Activated naive CD8-positive, alpha-beta T cell treated with anti-CD3 and anti-CD28 coated beads, Interleukin-2, amount 50 U/mL, for 24 hours (primary cell): ENCODE measurements at places on chromosomes 3 and 15.

DNA sequence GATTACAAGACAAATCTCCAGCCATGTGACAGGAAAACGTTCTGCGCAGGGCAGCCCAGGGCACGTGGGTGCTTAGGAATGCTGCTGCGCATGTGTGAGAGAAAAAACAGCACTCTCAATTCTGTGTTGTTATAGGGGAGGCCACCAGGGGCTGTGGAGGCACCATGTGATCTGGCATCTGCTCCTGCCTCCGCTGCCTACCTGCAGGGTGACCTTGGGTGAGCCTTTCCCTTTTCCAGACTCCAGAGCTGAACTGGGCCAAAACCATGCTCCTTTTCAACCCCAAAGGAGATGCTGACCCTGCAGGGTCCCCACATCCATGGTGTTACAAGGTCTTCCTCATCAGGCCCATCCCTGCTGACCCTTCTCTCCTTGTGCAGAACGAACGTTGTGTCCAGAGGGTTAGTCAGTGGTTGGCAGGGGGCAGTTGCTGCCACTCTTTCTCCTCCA, 81.5 kb upstream of the RASGRF1 start:
- DNase-seq, result no peak

DNA sequence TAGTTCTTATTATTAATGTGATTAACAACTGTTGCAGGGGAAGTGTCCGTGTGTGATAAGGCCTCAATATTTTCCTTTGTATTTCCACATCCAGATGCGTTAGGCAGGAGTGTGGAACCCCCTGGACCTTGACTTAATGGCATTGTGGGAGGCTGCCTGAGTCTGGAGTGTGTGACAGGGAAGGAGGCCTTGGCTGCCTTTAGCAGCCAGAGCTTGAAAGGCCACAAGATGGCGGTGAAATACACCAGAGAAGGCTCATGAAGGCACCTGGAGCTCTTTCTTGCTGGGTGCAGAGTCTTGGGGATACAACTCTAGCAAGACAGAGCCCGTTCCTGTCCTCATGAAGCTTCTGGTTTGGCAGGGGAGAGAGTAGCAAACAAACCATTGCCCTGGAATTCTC, 36.9 kb downstream of the POLR2M start:
- no peak for DNase-seq

- no peak for DNase-seq
Measured at GRCh38 chr3:126945891-126946290, 37.0 kb upstream of the PLXNA1 start.

GRCh38 chr15:79970624-79971434, at the start of gene BCL2A1:
TSS of gene BCL2A1 (minus strand) at chr15:79971196. CDS start at chr15:79971119, 77 bp downstream.
- peak; percentile 62 for DNase-seq

- no peak for DNase-seq
Measured at GRCh38 chr15:72034859-72035650, 82.9 kb downstream of the MYO9A start.

- no peak for DNase-seq
Measured at GRCh38 chr3:159882790-159883779, 105.5 kb upstream of the IL12A start.

DNA sequence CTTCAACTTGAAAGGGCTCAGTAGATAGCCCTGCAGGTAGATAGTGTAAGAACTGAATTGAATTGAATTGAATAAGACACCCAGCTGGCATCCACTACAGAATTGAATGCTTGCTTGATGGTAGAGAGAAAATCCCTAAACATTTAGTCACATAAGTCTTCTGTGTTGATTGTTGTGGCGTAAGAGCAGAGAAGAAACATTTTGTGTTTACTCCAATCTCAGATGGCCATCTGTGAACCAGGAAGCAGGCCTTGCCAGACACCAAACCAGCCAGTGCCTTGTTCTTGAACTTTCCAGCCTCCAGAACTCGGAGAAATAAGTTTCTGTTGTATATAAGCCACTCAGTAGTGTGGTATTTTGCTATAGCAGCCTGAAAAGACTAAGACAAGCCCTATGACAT, 43.6 kb downstream of the SST start:
- DNase-seq, result no peak

DNA sequence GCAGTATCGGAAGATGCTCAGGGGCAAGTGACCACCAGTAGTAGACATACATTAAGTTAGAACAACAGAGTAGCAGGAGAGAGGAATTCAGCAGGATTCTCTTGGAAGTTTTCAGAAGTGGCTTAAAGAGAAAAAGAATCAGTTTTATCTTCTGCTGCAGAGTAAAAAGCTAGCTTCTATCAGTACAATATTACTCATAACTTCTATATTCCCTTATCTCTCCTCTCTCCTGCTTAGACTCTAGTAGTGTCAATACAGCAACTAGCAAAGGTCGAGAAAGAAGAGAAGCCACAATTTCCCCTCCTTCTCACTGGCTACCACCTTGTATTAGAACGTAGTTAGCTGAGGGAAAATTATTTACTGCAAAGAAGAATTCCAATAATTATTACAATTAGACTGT, 539.7 kb downstream of the DIPK2A start:
- DNase-seq, result no peak

DNA sequence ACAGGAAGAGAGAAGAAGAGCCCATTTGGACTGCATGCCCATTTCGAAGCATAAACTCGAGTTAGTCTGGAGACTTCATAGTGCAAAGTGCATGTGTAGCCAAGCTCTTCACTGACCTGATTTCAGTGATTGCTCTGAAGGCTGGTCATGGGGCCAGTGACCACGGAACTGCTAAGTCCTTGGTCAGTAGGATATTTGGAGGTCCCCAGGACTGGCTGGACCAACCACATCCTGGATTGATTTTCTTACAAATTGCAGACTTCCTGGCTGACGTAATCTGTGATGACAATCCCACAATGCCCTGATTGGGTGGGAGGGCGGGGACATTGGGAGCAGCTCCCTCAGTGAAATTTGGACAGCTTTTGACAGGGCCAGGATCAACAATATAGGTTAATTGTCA, 233.4 kb downstream of the CACNA2D3 start:
- no peak for DNase-seq

GRCh38 chr3:133413161-133414020, 13.5 kb downstream of the BFSP2 start:
- no peak for DNase-seq

DNA sequence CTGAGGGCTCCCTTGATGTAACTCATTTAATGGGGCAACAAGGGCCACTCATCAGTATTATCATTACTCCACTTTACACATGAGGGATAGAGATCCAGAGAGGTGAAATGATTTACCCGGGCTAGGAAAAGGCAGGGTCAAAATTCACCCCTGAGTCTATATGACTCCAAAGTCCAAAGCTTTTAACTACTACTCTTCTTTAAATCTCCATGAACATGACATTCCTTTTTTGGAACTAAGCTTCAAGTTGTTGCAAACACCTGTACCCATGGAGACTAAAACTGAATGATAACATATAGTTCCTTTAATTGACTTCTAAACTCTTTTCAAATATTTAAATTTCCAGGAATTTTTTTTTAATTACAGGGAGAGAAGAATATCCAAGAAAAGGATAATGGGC, 292.9 kb upstream of the GADL1 start:
- DNase-seq, result no peak

- peak; percentile 60 for DNase-seq
Measured at GRCh38 chr15:42704492-42704926, 32.4 kb downstream of the CDAN1 start.

DNA sequence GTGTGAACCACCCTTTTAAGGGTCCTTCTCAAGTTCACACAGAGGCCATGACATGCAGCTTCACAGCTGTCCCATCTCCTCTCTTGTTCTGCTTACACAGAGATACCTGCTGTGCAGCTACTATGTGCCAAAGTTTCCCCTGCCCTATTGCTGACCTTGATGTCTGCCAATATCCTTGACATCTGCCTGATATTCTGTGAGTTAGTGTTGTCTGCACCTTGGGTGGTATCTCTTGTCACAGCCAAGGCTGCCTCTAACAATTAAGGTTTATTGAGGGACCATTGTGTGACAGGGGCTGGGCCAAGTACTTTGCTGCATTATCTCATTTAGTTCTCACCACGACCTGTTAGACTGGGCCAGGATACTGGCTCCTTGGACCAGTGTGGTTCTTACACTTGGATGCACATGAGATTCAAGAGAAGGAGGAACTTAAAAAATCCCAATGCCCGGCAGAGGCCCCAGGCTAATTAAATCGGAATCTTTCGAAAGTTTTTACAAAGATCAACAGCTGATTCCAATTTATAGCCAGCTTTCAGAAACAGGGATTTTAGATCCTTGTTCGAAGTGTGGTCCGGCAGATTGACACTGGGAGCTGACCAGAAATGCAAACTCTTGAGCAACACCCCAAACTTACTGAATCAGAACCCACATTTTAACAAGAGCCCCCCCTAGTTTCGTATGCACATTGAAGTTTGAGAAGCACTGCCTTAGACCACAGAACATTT, 178.6 kb downstream of the SATB1 start:
- DNase-seq, result no peak

DNA sequence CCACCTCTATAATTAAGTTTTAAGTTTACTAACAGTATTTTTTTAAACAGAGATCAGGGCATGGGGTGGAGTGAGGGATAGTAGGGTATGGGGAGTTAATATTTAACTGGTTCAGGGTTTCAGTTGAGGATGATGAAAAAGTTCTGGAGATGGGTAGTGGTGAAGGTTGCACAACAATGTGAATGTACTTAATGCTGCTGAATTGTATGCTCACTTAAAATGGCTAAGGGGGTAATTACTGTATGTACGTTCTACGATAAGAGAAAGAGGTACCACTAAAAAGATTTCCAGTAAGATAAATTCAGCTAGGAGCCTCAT, 101.4 kb downstream of the TNIK start:
- no peak for DNase-seq

GRCh38 chr15:88326924-88327323, 70.4 kb upstream of the NTRK3 start:
- no peak for DNase-seq

DNA sequence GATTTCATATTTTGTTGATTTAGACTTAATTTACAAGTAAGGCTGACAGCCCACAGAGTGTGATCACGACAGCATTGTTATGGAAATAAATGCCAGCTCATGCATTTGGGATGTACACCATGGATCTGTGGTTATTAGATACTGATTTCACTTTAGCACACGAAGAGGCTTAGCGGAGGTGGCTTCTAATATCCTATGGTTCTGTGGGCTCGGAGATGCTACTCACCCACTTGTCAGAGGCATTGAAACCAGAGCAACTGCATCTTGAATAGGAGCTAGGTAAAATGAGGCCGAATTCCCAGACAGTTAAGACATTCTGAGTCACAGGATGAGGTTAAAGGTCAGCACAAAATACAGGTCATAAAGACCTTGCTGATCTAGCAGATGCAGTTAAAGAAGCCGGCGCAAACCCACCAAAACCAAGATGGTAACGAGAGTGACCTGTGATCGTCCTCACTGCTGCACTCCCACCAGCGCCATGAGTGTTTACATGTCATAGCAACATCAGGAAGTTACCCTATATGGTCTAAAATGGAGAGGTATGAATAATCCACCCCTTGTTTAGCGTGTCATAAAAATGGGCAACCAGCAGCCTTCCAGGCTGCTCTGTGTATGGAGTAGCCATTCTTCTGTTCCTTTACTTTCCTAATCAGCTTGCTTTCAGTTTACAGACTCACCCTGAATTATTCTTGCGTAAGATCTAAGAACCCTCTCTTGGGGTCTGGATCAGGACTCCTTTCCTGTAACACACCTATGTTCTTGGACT, 117.5 kb downstream of the PGPEP1L start:
- no peak for DNase-seq

- DNase-seq, result no peak
Measured at GRCh38 chr3:149396476-149396875, 19.0 kb upstream of the TM4SF1 start.

- no peak for DNase-seq
Measured at GRCh38 chr3:186691676-186692075, 25.5 kb upstream of the KNG1 start.

DNA sequence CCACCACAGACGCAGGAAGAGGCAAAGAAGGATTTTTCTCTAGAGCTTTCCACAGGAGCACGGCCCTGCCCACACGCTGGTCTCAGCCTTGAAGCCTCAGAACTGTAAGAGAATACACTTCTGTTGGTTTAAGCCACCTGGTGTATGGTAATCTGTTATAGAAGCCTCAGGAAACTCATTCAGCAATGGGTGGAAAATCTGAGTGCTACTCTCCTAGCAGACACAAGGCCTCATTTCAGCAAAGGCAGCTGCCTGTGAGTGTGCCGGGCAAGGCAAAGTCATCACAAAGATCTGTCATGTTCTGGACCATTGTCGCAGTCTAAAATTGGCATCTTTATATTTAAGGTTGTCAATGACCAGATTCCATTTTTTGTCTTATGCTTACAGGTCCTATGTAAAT, 31.0 kb downstream of the ATP10A start:
- no peak for DNase-seq

DNA sequence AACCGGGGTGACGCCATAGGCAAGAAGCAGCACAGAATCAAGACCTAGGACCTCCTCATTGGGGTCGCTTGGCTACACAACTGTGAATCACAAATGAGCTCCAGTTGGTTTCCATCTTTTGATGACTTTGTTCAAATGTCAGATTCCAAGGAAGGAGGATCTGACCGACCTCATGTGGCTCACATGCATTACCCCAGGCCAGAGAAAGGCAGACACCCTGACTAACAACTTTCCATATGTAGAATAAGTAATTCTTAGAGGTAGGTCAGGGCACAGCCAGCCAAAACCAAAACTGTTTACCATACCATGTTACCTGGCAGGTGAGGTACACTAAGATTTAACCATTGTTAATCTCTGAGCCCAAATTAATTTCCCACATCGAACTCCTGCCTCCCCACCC, 96.5 kb downstream of the CCNL1 start:
- no peak for DNase-seq

GRCh38 chr3:136350132-136350531, 100.0 kb downstream of the PCCB start:
- no peak for DNase-seq

DNA sequence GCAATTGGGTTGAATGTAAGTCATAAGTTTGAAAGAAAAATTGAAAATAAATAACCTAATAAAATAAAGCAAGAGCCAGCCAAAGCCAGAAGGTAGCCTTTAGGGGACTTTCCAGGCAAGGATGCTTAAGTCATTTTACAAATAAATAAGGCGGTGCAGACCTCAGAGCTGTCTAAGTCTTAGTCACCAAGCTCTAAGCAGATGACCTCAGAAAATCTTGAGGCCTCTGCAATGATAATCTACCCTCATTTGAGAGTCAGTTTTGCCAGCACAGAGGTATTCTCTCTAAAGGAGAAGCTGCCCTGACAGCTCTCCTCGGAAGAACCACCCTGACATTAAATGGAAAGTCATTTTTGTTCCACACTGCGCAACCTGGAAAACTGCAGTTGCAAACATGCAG, 113.9 kb downstream of the OXNAD1 start:
- DNase-seq, result no peak

DNA sequence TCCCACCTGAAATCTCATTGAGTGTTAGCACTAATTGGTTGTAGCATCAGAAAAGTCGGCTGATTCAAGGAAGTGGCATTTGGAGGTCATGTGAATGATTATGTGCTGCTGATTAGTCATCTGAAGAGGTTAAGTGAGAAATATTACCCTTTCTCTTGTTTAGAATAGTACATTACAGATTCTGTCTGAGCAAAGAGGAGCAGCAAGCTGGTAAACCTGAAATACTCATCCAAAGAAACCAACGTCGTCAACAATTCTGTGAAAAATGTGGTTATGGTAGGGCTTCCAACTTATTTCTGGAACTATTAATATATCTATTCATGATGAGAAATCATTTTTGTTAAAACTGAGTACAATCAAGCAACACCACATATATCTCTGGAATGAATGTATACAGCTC, 1024.9 kb downstream of the TUSC7 start:
- no peak for DNase-seq
